ENCODE measurements at places on chromosomes 1 and 21. TPM values are rescaled to one million over a fixed set of nuclear protein-coding genes. Genes with fewer than 3 reads are reported as not detected.
A peak's percentile ranks its signal among the peaks of the same experiment; 100 is the strongest.

GRCh38 chr21:19785941-19786340 lies 1212.3 kb upstream of the NCAM2 start:
- DNase-seq: no peak
- no peak overlapping the region for H3K4me3 ChIP-seq
- H3K4me1 ChIP-seq: no peaks in the 10 kb centered on the region
- H3K27ac ChIP-seq: no peak overlapping the region

DNA sequence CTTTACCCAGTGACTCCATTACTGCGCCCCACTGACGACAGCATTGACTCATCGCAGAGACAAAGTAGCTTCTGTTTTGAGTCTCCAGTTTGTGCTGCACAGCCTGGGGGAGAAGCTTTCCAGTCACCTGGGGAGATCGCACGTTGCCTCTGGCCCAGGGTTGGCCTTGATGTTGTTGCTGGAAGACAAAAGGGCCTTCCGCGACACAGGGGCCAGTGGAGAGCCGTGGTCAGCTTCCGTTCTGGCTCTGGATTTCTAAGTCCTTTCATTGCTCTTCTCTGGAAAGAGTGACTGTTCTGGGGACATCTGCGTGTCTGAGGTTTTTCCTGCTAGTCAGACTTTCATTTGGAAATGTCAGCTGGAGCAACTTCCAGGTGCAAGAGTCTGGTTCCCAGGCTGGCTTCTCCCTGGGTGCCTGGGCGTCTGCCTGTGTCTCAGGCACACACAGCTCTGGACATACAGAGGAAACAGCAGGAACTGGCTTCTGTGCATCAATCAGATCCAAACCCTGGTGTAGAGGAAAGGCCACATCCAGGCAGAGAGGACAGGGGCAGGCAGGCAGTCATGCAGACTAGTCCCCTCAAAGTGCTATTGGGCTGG lies 257.0 kb downstream of the SIPA1L2 start:
- peaks cover 5% of the 10 kb centered on the region for H3K27me3 ChIP-seq
- peaks cover 5% of the 10 kb centered on the region for H3K4me1 ChIP-seq
- no peak overlapping the region for H3K4me3 ChIP-seq
- DNase-seq: no peak
- no peak overlapping the region for H3K27ac ChIP-seq

GRCh38 chr1:90730243-90731022 lies 13.3 kb upstream of the BARHL2 start:
- H3K4me3 ChIP-seq: peak overlapping the region; percentile 53
- H3K36me3 ChIP-seq: no peaks in the 10 kb centered on the region
- peak; percentile 36 for DNase-seq
- peaks cover 77% of the 10 kb centered on the region for H3K27me3 ChIP-seq
- no peaks in the 10 kb centered on the region for H3K4me1 ChIP-seq
- H3K27ac ChIP-seq: no peak overlapping the region

DNA sequence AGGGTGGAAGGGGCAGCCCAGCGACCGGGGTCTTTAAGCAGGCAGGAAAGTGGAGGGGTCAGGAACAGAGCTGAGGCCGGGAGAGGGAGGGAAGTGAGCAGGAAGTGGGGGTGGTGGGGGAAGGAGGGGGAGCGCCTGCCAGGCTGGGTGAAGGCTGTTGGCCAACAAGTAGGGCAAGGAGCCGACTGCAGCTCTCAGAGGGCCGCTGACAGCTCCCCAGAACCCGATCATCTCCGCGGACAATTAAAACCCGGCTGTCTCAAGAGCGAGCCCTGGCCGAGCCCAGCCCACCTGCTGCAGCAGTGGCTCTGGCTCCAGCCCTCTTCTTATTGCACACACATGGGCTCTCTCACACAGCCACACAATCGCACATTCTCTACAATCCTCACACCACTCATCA lies 51.6 kb downstream of the GRIK3 start:
- H3K36me3 ChIP-seq: no peaks in the 10 kb centered on the region
- H3K27me3 ChIP-seq: no peaks in the 10 kb centered on the region
- no peak for DNase-seq
- no peak overlapping the region for H3K27ac ChIP-seq
- no peaks in the 10 kb centered on the region for H3K4me1 ChIP-seq

DNA sequence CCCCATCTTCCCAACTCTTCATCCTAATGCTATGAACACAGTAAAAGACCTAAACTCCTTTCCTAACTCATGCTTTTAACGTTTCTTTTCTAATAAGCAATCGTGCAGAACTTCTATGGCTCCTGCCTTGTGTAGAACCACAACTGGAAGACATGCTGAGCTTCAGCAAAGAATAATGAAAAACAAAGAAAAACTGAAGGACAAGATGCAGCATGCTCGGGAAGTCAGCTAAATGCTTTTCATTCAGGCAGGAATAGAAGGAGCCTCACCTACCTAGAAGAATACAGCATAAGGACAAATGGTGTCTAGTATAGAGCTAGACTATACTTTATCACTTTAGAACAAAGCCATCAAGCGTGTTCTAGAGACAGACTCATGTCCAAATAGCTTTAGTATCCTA lies 45.9 kb downstream of the LUZP1 start:
- H3K27me3 ChIP-seq: no peaks in the 10 kb centered on the region
- no peak for DNase-seq
- peaks cover 34% of the 10 kb centered on the region for H3K4me1 ChIP-seq
- no peak overlapping the region for H3K4me3 ChIP-seq
- H3K36me3 ChIP-seq: no peaks in the 10 kb centered on the region

- no peak for DNase-seq
- no peak overlapping the region for H3K27ac ChIP-seq
- no peak overlapping the region for H3K4me3 ChIP-seq
Measured at GRCh38 chr1:238401144-238401543, 510.4 kb upstream of the ZP4 start.

DNA sequence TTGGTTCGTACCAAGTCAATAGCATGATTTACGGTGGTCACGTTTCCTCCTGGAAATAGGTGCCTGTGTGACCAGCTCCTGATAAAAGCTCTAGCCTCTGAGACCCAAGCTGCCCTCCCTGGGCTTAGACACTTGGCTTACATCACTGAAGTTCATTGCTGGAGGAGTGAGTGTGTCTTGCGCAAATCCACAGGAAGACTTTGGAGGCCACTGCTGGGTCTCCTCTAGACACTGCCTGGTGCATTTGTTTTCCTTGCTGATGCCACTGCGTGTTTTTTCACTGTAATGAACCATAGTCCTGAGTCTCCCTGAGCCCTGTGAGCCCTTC lies 230.6 kb downstream of the DSCAM start:
- no peak overlapping the region for H3K4me3 ChIP-seq
- no peak overlapping the region for H3K27ac ChIP-seq
- H3K4me1 ChIP-seq: no peaks in the 10 kb centered on the region
- no peak for DNase-seq

GRCh38 chr1:16204634-16205333 lies 7.7 kb downstream of the ARHGEF19 start:
- peak; percentile 41 for DNase-seq
- H3K4me1 ChIP-seq: 0 out of 2 replicates have a peak, but pooled peaks cover 4% of the 10 kb centered on the region
- H3K36me3 ChIP-seq: no peaks in the 10 kb centered on the region

GRCh38 chr1:235018161-235018560 lies 110.5 kb downstream of the TOMM20 start:
- H3K4me1 ChIP-seq: peaks cover 37% of the 10 kb centered on the region
- no peak overlapping the region for H3K4me3 ChIP-seq
- H3K36me3 ChIP-seq: no peaks in the 10 kb centered on the region
- DNase-seq: peak; percentile 99
- H3K27me3 ChIP-seq: no peaks in the 10 kb centered on the region

- H3K27ac ChIP-seq: no peak overlapping the region
- DNase-seq: no peak
- no peaks in the 10 kb centered on the region for H3K4me1 ChIP-seq
- no peaks in the 10 kb centered on the region for H3K36me3 ChIP-seq
- H3K4me3 ChIP-seq: no peak overlapping the region
Measured at GRCh38 chr1:244749230-244750016, 86.0 kb upstream of the COX20 start.

GRCh38 chr1:57198912-57199311 lies 224.9 kb downstream of the DAB1 start:
- no peak overlapping the region for H3K27ac ChIP-seq
- no peak overlapping the region for H3K4me3 ChIP-seq
- no peaks in the 10 kb centered on the region for H3K36me3 ChIP-seq
- no peak for DNase-seq

- DNase-seq: peak; percentile 80
- no peaks in the 10 kb centered on the region for H3K27me3 ChIP-seq
- peaks cover 15% of the 10 kb centered on the region for H3K4me1 ChIP-seq
- H3K36me3 ChIP-seq: no peaks in the 10 kb centered on the region
- peak overlapping the region; percentile 72 for H3K27ac ChIP-seq
Measured at GRCh38 chr1:59292562-59292961, 4.3 kb upstream of the FGGY start.

DNA sequence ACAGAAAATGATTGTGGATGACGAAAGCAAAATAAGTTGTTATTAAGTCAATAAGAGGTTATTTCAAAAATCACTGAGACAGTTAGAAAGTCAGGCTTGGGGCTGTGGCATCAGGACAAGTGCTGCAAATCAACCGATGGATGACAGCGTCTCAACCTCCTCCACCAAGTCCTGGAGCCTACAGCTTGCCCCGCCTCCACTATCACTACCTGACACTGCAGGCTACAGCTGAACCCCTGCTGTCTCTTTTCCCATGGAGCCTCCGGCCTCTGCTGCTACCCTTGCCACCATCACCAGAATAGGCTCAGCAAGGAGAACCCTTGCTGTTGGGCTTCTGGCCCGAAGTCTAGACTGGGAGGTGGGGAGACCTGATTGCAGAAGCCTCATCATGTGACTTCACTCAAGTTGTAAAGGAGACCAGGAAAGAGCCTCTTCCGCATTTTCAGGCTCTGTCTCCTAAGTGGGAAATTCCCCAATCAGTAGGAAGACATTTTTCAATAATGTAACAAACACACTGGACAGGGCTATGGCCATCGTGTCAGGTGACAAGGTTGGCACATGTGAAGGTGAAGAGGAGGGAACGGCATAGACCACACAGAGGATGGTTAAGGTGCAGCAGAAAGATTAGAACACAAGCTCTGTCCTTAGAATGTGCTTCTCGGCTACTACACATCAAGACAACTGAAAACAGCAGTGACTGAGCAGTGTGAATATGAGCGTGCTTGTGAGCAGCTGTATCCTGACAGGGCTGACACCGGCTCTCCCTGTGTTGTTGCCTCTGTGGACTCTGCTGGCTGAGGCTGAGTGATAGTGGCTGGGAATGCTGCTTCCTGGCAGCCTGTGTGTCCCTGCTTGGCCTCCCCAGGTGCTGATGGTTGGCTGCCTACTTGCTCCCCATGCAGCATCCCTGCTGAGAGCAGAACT lies 660.7 kb downstream of the PTPRU start:
- no peaks in the 10 kb centered on the region for H3K4me1 ChIP-seq
- no peak for DNase-seq
- peaks cover 12% of the 10 kb centered on the region for H3K27me3 ChIP-seq
- H3K36me3 ChIP-seq: no peaks in the 10 kb centered on the region
- no peak overlapping the region for H3K4me3 ChIP-seq
- no peak overlapping the region for H3K27ac ChIP-seq

GRCh38 chr1:67843746-67844145 lies 10.5 kb upstream of the GNG12 start:
- H3K27ac ChIP-seq: no peak overlapping the region
- no peaks in the 10 kb centered on the region for H3K27me3 ChIP-seq
- peaks cover 38% of the 10 kb centered on the region for H3K4me1 ChIP-seq
- H3K4me3 ChIP-seq: no peak overlapping the region
- DNase-seq: no peak
- H3K36me3 ChIP-seq: no peaks in the 10 kb centered on the region

DNA sequence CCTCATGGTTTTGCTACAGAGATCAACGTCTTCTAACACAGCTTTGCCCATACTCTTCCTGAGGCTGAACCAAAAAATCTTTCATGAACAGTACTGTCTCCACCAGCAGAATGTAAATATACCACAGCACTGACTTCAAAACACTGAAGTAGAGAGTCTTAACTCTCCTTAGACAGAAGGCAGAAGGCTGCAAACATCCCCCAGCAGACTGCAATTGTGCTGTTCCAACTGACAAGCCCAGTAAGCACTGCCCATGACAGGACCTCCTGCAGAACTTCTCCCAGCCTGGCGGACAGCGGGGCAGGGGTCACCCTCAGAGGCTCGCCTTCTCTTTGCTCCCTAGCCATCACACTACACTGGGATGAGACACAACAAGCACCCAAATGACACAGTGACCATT lies 218.7 kb downstream of the RERE start:
- peaks cover 16% of the 10 kb centered on the region for H3K4me1 ChIP-seq
- peak overlapping the region; percentile 54 for H3K4me3 ChIP-seq
- no peaks in the 10 kb centered on the region for H3K27me3 ChIP-seq
- no peak overlapping the region for H3K27ac ChIP-seq

DNA sequence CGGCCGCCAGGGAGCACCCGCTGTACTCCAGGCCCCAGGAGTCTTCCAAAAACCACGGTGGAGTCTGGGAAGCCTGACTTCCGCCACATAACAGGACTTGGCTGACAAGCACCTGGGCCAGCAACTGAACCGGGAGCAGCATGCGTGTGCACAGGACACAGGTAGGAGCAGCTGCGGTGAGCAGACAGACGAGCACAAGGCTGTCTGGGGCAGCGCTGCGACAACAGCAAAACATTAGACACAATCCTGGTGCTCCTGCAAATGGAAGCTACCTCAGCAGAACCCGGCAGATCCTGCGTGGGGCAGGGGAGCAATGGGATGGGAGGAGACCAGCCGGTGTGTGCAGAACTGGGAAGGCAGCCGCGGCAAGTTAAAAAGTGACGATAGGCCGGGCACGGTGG lies 80.4 kb downstream of the NPHP4 start:
- no peaks in the 10 kb centered on the region for H3K36me3 ChIP-seq
- no peak overlapping the region for H3K4me3 ChIP-seq
- no peak overlapping the region for H3K27ac ChIP-seq
- H3K4me1 ChIP-seq: peaks cover 4% of the 10 kb centered on the region

- H3K27me3 ChIP-seq: no peaks in the 10 kb centered on the region
- no peaks in the 10 kb centered on the region for H3K4me1 ChIP-seq
- H3K27ac ChIP-seq: no peak overlapping the region
- H3K36me3 ChIP-seq: no peaks in the 10 kb centered on the region
- no peak for DNase-seq
Measured at GRCh38 chr21:45481977-45482898, 60.0 kb downstream of the SLC19A1 start.

- H3K27me3 ChIP-seq: no peaks in the 10 kb centered on the region
- no peaks in the 10 kb centered on the region for H3K36me3 ChIP-seq
- H3K4me3 ChIP-seq: no peak overlapping the region
- H3K27ac ChIP-seq: no peak overlapping the region
- no peak for DNase-seq
- no peaks in the 10 kb centered on the region for H3K4me1 ChIP-seq
Measured at GRCh38 chr1:18422076-18422777, 58.5 kb upstream of the KLHDC7A start.

DNA sequence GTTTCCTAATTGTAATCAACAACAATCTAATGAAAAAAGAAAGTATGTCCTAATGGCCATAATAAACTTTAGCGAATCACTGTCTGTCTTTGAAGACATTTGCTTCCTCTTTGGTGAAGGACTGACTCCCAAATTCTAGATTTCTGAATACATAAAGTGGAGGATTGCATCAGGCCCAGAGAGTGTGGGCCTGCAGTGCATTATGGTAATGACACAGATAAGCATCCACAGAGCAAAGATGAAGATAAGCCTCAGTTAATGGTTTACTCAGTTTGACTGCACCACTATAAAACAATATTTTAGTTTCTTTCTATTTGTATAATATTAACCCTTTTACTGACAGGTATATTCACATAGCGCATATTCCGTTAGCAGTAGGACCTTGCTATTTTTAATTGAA lies 365.5 kb downstream of the KCTD3 start:
- no peak for DNase-seq
- H3K27me3 ChIP-seq: peaks cover 14% of the 10 kb centered on the region
- no peak overlapping the region for H3K4me3 ChIP-seq
- H3K36me3 ChIP-seq: no peaks in the 10 kb centered on the region
- H3K27ac ChIP-seq: no peak overlapping the region

The SLAMF1 gene
- not detected for total RNA-seq

The TMEM61 gene
- total RNA-seq: not detected

The FCRL2 gene
- not detected for total RNA-seq

The DNM3 gene
- 0.11 TPM for total RNA-seq

The CXADR gene
- total RNA-seq: not detected

The PTPN14 gene
- 49.8 TPM for total RNA-seq
